ENCODE measurements at places on chromosomes 3 and 15.
A peak's percentile ranks its signal among the peaks of the same experiment; 100 is the strongest.

- DNase-seq, result no peak
Observed at GRCh38 chr15:72584006-72584405, 70.5 kb upstream of the GOLGA6B start.

DNA sequence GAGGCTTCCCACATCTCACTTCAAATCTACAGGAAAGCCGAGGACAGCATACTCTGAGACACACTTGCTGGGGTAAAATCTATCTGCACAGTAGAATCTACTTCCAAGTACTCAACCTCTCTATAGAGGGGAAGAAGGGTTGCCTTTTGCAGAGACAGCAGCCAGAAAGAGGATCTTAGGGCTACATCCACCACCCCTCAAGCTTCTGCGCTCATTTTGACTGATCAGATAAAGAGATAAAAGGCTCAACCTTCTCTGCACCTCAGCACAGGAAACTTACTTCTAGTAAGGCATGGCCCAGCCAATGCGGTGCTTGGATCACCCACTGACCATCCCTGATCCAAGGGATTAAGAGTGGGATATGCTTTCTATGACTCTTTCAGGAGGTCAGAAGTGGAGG lies 6.9 kb upstream of the SLC9A9 start:
- no peak for DNase-seq

- DNase-seq, result no peak
Observed at GRCh38 chr15:36680751-36681150, 101.3 kb downstream of the CDIN1 start.

DNA sequence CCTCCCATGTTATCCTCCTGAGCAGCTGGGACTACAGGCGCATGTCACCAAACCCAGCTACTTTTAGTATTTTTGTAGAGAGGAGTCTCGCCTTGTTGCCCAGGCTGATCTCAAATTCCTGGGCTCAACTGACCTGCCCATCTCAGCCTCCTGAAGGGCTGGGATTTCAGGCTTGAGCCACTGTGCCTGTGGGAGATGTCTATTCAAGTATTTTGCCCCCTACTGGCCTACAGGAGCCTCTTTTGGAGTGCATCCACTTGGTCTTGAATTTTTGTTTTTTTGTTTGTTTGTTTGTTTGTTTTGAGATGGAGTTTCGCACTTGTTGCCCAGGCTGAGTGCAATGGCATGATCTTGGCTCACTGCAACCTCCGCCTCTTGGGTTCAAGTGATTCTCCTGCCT lies 3.2 kb upstream of the DHX30 start:
- DNase-seq, result no peak

DNA sequence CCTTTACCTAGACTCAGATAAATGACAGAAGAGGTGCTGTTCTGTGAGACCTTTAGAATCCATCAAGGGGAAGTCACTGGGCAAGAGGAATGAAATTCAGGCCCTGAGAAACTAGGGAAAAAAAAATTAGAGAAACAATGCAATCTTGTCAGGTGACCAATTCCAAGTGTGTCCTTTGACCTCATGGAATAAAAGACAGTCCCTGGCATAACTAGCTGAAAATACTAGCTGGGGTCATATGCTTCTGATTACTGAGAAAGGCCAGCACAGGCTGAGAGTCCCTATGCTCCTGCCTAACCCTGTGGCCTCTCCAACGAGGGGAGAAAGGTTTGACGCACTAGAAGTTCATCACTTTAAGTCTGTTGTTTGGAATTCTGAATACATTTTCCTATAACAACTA lies 167.3 kb downstream of the XXYLT1 start:
- DNase-seq, result peak; percentile 56

- DNase-seq, result no peak
Observed at GRCh38 chr3:66270288-66270687, 49.5 kb downstream of the SLC25A26 start.

DNA sequence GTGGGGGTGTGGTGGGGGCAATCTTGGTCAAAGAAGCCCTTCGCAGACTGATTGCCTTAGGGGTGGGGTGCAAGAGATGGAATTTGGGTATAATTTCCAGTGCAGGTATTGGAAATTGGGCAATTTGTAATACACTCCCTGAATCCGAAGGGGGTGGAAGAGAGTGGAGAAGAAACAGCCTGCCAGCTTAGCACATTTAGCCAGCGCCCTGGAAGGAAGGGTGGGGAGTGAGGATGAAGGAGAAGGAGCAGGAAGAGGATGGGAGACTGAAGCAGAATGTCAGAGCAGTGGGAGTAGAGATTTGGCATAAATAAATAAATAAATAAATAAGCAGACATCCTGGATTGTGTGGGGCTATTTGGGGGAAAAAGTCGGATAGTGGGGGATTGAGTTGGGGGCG lies 1.6 kb downstream of the GAP43 start:
- DNase-seq, result no peak

- no peak for DNase-seq
Observed at GRCh38 chr15:72616491-72617210, 37.8 kb upstream of the GOLGA6B start.

DNA sequence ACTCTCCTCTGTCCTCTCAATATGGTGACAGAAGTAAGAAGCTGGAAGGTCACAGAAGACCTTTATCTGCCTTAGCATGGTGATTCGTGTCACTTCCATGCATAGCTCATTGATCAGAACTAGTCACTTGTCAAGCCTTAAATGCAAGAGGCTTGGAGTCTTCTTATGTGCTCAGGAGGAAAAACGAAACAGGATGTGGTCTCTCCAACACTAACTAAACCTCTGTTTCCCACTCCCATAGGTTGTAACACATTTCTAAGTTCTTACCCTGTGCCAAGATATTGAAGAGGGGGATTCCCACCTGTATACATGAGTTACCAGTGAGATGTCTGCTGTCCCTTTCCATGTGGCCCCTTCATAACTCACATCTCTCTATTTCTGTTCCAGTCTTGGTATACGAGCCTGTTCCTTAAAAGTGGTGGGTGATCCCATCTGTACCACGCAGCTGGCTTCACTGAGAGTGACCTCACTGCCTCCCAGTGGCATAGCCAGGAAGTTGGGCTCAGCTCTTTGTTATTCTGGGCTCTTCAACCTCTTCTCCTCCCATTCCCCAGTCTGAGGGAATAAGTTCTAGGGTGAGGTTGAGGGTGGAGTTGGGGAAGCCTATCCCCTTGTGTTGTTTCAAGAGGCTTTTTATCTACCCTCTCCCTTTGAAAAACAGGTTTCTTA lies 203.2 kb upstream of the PPP2R3A start:
- DNase-seq, result no peak

GRCh38 chr15:20356444-20356910 lies 185.1 kb downstream of the GOLGA6L6 start:
- DNase-seq, result peak; percentile 42

DNA sequence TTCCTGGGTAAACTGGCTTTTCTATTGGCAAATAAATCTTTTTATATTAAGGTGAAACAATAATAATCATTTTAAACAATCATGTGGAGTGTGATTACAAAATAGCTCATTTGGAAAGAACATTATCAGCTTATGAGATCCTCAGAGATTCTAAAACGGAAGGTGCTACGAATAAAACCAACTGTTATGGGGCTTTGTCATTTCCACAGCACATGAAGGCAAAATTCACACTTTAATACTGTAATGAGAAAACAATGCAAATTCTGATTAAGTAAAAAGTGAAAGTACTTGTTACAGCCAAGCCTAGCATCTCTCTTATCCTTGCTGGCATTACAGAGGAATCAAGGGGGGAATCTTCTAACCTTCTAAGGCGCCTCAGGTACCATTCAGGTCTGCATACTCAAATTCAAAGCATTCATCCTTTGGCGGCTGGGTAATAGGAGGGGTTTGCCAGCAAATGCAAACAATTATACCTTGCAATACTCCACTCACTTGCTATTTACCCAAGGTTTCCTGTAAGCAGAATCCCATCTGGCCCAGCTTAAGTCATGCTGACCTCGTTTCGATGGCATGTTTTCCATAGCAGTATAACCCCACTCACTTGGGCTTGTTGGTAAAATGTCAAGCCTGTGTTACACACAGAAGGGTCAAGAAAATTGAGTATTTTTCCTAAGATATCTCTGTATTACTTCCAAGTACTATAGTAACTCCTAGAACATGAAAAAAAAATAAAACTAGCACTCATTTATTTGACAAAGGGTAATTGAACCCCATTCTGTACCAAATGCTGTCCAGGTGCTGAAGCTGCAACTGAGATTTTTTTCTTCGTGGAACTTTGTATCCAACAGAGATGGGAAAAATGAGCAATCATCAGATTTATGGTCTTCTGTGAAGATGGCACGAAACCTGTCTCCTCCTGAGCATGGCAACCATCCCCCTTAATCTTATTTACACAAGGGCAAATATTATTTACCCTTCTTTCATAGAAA lies 183.7 kb upstream of the LMCD1 start:
- peak; percentile 17 for DNase-seq

DNA sequence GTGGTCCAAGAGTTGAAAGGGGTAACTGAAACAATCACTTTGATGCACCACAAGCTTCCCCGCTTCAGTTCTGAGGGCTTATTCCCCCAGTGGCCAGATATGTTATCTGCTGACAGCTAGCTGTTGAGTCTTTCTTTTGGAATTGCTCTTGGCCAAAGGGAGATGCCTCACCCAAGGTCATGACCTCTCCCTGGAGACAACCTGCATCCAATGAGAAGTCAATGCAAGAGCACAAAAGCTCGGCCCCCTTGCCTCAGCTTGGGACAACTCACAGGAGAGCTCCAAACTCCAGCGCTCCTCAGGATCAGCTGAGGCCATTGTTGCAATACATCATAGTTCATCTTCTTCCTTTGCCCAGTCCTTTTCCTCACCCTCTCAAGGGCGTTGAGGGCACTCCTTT lies 31.0 kb upstream of the THBS1 start:
- peak; percentile 69 for DNase-seq

DNA sequence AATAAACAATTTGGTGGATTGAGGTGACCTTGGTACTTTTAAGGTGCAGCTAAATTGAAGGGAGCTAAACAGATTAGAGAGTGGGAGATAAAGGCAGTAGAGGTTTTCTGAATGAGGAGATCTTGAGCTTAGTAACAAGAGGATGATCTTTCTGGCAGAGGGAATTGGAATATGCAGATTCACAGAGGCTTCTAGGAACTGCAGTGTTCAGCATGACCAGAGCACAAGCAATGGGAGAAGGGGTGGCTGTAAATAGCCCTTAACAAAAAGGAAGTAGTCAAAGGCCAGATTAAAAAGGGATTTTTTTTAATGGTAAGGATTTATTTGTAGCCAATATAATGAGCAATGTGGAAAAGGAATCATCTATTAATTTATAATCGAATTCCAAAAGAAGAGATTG lies 5.7 kb upstream of the BNIP2 start:
- DNase-seq, result no peak

DNA sequence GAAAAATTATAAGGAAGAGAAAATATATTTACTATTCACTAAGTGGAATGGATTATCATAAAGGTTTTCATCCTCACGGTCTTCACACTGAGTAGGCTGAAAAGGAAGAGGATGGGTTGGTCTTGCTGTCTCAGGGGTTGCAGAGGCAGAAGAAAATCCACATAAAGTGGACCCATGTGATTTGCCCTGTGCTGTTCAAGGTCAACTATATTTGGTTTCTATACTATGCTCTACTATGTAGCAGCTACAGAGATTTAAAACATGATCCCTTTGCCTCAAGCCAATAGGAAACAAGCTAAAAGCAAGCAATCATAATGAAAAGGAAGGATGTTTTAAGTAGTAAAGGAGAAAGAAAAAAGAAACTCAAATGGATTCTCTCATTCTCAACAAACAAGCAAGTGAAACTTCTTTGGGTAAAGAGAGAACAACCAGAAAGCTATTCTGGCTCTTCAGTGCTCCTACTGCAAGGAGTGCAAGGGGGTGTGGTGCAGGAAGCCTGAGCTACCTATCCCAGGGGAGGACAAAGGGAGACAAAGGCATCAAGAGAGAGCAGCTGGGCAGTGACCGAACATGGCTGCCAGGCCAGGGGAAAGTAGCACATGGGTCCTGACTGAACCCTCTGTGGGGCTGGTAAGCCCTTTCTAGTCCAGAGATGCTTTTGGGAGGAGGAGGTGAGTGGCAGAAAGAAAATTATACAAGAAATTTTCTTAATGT lies 35.9 kb downstream of the SFMBT1 start:
- DNase-seq, result no peak

- DNase-seq, result no peak
Observed at GRCh38 chr3:141544697-141545096, 57.9 kb downstream of the RASA2 start.

DNA sequence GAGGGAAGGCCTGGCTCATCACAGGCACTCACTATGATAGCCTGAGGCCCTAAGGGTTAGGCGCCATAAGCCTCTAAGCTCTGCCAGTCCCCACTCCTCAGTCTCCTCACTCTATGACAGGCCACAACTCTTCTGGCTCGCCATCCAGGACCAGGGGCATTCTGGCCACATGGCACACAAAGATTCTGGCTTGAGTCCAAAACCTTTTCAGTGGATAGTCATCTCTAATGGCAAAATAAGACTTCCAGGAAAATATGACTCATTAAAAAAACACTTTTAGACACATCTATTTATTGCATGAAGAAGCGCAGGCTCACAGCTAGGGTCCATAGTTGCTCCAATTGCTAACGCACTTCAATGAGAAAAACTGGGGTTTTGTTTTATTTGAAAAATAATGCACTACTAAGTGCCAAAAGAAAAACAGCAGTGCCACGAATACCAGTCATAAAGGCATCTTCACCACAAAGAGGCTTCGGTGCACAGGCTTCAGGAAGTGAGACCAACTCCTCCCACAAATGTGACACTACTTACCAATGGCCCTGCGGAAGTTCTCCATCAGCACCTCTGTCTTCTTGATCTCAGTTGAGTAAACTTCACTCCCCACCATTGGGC lies 11.1 kb downstream of the RUVBL1 start:
- peak; percentile 93 for DNase-seq

- DNase-seq, result no peak
Observed at GRCh38 chr15:64774629-64775493, 528 bp downstream of the RBPMS2 start.

GRCh38 chr3:177345973-177346503 lies 148.8 kb upstream of the TBL1XR1 start:
- DNase-seq, result no peak

DNA sequence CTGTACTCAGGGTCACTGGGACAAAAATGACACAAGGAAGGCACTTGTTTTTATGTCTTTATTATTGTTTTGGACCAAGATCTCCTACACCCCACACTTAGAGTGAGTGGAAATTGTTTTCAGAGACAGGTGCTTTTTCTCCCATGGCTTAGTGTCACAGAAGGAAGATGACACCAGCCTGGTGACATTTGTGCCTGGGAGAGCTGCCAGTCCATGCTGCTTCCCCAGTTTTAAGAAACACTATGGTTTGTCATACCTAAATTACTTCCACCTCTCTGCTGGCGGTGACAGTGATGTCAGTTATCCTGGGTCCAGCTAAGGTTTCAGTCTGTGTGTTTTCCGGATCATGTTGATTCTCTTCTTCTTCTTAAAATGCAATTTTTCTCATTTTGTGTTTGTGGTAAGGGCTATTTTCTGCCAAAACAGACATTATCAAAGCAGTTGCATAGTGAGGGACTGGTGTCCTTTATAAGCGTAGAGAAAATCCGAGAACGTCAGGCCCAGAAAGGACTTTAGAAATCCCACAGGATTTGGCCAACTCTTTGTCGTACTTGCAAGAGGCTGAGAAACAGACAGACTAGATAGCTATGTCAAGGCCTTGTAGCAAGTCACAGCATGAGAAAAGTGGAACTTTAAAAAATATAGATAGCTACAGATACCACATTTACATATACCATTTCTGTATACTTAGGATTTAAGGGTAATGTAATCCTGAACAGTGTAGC lies 149.5 kb downstream of the TP63 start:
- DNase-seq, result no peak

GRCh38 chr3:195854628-195855294 lies 43.0 kb upstream of the MUC4 start:
- no peak for DNase-seq

GRCh38 chr3:177749836-177750235 lies 552.6 kb upstream of the TBL1XR1 start:
- DNase-seq, result no peak
